ENCODE measurements at places on chromosomes 11 and 22.

DNA sequence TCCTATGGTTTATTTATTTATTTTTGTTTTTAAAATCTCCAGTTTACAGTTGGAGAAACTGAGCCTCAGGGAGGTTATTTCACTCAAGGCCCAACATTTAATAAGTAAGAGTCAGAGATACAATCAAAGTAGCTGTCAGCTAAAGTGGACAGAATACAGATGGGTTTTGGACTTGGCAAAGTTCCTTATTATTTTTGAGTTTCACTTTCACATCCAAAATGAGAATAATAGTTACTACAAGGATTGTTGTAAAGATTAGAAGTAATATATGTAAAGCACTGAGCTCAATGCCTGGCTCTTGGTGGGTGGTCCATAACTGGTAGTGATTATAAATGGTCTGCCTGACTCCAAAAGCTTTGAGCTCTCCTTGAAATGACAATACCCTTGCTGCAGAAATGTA lies 87.5 kb upstream of the SESN3 start:
- no peak for DNase-seq

- DNase-seq = no peak
Observed at GRCh38 chr11:121012091-121012490, 11.8 kb upstream of the TBCEL start.

- DNase-seq = no peak
Observed at GRCh38 chr22:40200795-40201530, 23.2 kb downstream of the TNRC6B start.

- DNase-seq = no peak
Observed at GRCh38 chr11:103948187-103948763, 88.2 kb upstream of the DDI1 start.

DNA sequence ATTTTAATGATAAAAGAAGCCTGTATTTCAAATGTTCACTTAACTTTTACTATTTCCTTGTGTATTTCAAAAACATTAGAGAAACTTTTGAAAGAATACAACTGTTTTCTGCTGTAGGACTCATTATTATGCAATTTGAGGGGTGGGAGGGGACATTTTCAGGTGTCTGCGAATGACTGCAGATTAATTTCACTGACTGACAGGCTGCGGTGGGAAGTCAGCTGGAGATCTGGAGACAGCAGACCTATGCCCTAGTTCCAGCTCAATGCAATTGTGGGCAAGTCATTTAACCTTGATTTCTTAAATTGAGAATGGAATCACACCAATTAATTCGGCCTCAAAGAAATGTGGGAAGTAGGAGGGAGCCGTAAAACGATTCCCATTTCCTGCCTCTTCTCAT lies 128.7 kb downstream of the ARL14EP start:
- no peak for DNase-seq

DNA sequence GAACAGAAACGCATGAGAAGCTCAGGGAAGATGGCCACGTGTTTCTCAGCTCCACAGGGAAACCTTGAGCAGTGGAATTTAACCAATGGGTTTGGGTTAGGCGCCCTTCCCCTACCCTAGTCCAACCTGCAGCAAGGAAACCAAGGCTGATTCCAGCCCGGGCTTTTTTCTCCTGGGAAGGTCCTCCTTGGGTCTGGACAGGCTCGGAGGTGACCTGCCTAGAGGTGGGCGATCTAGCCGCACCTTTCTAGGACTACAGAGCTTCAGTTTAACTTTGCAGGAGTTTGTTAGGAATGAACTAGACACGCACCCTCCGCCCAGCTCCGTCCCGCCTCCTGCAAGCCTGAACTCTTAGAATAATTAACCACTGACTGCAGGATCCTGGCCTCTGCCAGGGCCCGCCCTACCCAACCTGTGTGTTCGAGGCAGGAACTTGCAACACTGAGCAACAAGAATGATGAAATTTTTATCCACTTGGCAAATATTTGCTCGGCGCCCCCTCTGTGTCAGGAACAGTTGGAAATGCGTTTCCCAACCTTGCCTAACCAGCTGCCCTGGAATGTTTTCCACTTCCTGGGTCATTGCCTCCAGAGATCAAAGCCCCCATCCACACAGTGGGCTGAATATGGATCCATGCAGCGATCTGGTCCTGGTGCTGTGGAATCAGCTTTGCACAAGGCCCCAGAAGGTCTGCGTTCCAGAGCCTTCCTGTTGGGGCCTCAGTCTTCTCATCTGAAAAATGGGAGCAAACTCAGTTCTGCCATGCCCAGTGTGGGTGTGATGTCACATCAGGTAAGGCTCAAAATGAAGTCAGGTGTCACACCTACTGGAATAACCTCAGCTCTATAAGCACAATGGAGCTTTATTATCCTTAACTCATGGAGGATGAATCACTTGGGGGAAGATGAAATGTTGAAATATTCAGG lies 13.3 kb downstream of the MPST start:
- DNase-seq = no peak

- DNase-seq = no peak
Observed at GRCh38 chr11:75200051-75200450, 40.5 kb upstream of the TPBGL start.

GRCh38 chr11:10752486-10752885 lies 1.4 kb downstream of the CTR9 start:
- DNase-seq = no peak

DNA sequence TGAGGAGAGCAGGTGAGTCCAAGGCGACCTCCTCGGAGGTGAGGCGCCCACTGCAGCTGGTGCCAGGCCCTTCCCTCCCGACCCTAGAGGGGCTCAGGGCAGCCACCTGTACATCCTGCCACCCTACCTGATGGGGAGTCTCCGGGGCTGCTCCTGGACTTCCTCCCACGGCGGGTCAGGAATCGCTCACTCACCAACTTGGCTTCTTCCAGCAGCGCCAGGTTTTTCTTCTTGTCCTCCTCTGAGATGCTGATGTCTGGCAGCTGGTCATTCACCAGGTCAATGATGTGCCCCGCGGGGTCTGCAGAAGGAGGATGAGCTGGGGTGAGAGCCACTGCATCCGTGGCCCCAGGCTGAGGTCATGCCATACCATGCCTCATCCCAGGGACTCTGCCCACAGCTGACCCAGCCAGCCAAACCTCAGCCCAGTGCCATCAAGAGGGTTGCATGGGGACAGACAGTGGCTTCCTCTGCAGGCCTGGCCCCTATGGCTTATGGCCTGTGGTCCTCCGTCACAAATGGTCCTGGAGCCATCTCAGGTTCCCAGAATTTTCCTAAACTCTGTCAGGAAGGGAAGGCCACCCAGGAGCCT lies 61.0 kb upstream of the LYVE1 start:
- DNase-seq = no peak

GRCh38 chr11:95093548-95093947 lies 3.9 kb downstream of the ENDOD1 start:
- DNase-seq = no peak

DNA sequence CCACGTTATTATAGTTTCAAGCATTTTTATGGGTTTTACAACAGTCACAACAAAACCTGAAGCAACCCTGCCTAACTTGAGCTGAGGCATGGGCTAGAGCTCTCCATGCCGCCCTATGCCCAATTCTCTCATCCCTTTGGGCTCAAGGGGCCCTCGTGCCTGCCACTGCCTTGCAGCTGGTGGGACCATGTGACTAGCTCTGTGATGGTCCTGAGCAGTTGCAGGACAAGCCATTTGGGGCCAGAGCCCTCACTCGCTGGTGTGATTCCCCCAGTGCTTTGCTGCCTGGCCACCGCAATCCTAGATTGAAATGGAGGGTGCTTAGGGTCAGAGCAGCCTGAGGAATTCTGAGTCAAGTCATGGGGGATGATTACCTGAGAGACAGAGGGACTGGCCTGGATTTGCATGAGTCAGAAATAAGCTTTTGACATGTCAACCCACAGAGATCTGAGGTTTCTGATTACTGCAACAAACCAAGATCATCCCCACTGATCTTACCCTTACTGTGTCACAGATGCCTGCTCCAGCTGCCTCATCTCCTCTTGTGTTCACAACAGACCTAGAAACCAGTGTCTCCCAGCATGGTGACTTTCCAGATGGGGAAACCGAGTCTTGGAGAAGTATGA lies 323.7 kb downstream of the BRD1 start:
- no peak for DNase-seq

Measured in naive B cell (primary cell).